GM12865 (cell line): ENCODE measurements at places on chromosomes 1 and 21.

DNA sequence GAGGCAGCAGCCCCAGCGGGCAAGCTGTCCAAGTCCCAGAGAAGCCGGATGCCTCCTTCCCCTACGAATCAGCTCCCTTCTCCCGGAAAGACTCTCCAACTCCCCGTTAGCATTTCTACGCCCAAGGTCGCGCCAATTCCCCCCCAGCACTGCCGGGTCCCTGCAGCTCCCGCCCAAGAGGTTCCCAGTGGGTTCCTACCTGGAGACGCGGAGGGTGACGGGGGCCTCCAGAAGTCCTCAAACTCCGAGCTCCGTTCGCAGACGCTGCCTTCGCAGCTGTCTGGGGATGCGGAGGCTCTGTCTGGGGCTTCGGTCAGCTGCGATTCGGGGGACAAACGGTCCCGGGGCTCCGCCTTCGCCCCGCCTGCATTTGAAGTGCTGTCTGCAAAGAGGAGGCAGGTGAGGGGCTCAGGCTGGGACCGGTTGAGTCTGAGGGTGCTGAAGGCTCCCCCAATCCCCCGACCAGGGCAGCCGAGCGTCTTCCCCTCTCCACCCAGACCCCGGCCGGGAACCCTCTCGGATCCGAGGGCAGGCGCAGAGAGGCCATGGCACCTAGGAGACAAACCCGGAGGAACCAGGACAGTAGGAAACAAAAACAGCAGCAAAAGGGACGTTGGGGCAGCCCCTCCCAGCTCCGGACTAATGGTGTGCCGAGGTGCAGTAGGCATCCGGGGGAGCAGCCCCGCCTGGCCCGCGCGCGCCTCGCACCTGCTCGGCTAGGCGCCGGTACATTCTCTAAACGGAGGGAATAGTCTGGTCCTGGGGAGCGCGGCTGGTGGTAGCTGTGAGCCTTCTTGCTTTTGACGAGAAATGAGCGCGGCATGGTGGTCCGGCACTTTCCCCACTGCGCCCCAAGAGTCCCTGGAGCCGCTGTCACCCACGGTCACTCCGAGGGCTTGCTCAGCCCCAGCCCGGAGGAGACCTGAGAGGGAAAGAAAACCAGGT is 3.8 kb downstream of the GFI1 start:
- peak; percentile 46 for DNase-seq

DNA sequence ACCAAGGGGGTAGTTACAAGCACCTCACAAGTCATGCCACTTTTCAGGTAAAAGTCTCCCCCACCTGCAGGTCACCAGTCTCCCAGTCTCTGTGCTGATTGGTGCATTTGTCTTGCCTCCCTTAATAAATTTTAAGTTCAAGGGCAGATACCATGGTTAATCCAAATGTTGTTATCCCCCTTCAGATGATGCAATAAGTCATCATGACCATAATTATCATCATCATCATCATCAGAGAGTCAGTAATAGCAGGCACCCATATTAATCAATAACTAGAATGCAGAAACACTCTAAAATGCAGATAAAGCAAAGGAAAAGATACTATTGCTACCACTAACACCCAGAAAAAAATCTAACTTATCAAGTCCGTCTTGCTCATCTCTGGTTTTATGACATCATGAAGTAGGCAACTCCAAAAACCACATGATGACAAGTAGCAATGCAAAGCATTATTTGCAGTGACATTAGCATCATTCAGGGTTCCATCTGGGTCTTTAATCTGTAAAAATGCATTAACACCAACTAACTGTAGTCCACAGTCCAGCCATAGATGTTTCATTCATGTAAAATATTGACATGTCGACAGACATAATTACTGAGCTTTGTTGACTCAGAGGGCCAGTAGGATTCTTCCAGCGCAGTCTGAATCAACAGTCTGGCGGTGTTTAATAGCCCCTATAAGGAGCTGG is 492.0 kb upstream of the RUNX1 start:
- no peak for DNase-seq

- no peak for DNase-seq
Observed at GRCh38 chr1:9601942-9602793, 13.5 kb downstream of the TMEM201 start.

DNA sequence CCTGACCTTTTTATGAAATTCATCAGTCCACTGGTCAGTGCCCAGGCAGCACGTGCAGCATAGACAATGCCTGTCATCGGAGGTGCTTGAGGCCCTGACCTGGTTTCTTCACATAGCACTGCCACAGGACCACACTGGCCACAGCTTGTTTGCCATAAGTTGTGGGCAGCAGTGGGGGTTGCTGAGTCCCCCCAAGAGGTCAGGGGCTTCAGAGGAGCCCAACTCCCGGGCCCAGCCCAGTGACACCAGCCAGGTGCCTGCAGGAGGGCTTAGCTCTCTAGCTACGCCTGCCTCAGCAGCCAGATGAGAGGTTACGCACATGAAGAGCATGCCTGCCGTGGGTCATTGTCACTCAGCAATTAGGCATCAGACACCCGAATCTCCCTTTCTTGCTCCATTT is 41.6 kb downstream of the UBASH3A start:
- DNase-seq: no peak

DNA sequence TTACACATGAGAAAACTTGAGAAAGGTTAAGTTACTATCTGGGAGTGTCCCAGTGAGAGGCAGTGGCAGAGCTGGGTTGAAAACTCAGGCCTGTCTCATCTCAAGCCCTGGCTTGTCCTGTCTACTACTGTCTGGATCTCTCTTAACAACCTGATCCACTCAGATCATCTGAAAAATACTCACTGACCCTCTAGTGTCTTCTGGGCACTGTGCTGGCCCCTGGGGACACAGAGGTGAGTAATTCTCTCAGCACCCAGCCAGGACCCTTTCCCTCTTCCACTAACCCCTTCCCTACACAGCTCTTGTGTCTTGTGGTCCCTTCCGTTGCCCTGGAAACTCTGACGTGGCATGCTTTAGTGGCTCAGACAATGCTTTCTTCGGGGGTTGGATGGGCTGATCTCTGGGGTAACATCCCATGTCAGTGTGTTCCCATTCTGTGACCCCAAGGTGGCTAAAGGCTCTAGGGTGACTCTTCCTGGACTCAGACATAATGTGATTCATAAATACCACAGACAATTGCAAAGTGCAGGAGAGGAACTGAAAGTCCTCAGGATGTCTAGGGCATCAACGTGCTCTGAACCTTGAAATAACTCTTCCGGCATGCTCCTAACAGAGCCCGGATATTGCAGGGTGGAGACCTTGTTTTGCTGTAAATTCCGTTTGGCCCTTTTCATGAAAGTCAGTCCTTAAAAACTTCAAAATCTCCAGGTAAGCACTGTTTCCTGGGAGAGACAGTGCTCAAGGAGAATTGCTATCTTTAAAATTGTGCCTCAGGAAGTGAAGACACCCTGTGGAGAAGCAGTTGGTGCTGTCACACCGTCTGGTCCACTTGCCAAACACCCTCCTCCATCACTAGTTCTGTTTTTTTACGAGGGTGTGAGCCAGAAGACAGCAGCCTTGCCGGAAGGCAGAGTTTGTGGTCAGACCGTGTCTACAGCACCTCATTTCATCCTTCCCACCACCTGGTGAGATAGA is 4.0 kb downstream of the SHISAL2A start:
- DNase-seq: peak; percentile 90

DNA sequence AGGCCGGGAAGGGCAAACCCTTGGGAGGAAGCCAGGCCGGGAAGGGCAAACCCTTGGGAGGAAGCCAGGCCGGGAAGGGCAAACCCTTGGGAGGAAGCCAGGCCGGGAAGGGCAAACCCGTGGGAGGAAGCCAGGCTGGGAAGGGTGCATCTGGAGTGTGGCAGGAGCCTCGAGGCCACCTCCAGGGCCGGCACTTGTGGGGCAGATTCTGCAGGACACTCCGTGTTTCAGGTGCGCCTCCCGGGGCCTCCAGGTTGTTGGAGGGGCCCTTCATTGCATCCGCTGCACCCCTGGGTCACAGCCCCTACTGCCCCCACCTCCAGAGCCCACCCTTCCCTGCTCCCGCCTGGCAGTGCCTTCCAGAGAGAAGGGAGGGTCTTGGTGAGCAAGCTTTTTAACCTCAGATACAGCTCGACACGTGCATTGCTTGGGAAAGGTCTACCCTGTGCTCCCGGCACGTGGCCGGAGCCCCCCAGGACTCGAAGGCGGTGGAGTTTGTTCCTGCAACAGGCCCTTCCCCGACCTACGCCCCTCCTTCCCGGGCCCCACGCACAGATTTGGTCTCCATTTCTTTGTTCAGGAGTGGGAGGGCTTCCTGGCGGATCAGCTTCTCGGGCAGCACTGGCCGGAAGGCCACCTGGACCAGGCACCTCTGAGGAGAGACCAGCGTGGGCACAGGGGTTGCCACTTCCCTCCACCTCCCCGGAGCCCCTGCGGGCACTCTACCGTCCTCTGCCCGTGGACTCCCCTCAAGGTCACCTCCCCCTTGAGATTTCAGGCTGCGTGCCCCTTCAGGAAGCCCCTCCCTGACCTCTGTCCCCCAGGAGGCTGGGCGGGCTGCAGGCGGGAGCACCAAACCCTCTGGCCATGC is 9.4 kb upstream of the TMEM52 start:
- no peak for DNase-seq
